ENCODE measurements at places on chromosomes 4 and X.

GRCh38 chr4:179855469-179855868 is 2387.7 kb upstream of the TENM3 start:
- DNase-seq, result no peak

DNA sequence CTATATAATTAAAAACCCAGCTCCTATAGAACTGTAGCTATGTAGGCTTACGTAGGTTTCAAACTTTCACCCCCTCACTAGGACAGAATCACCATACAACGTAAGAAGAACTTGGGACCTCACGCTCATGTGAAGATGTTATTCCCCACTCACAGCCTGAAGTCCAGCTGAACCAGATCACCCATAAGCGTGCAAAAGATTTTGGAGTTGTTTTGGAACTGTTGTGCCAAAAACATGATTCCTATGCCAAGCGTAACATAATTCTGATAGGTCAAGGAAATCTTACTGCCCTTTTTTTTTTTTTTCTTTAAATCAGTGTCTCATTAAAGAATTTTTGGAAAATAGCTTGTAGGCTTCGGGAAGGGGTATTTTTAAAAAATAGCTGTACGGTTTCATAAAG is 57.0 kb downstream of the LCORL start:
- no peak for DNase-seq

GRCh38 chr4:128571747-128572146 is 237.8 kb upstream of the JADE1 start:
- no peak for DNase-seq

DNA sequence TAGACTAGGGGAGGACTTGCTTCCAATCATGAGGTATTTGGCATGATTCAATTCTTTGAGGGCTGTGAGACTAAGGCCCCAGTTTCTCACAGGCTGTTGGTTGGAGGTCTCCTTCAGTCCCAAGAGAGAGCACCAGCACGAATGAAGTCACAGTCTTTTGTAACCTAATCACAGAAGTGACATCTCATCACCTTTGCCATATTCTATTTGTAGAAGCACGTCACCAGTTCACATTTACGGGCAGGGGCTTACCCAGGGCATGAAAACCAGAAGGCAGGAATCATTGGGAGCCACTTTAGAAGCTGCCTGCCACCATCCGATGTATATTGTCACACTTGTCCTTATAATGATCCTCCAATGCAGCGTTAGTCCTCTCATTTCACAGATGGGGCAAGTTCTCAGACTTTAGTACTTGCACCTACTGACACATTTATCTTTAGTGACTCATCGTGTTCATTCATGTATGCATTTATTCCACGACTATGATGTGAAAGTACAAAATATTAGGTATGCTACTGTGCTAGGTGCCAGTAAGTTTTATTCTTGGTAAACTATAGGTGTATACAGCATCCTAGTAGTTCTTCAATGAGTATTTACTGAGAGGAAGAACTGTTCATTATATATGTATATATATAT is 163.8 kb upstream of the PGRMC2 start:
- DNase-seq, result no peak

DNA sequence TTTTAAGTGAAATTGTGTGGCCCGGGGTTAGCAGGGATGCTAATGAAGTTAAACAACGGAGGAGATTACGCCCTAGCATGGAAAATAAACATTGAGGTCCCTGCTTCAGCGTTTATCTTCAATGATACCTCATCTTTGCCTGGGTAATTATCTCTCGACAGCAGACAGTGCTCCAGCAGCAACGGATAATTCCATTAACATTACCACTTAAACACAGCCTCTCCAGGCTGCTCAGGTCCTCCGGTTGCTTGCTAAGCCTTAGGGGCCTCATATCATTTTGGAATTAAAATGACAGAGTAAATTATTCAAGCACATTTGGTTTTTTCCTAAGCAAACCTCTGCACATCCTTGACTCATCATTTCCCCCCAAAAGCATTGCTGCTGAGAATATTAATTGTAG is 281.5 kb upstream of the KLF3 start:
- no peak for DNase-seq

GRCh38 chr4:101993842-101994775 is 203.6 kb downstream of the BANK1 start:
- no peak for DNase-seq
